Activated CD4-positive, alpha-beta T cell treated with anti-CD3 and anti-CD28 coated beads for 36 hours (primary cell): ENCODE measurements at places on chromosomes 7 and 10. TPM values are rescaled to one million over a fixed set of nuclear protein-coding genes. Genes with fewer than 3 reads are reported as not detected.

Gene SLC39A12
- total RNA-seq = not detected

Gene VSTM4
- total RNA-seq = 0.07 TPM

Gene ZNF735
- total RNA-seq = not detected

Gene TMEM236
- 0.05 TPM for total RNA-seq

Gene PIK3AP1
- 2.9 TPM for total RNA-seq

Gene TAC1
- total RNA-seq = 0.62 TPM
